Stimulated activated CD8-positive, alpha-beta memory T cell treated with anti-CD3 and anti-CD28 coated beads, Interleukin-2, amount 100 ng/mL, for 1 hour (primary cell): ENCODE measurements at places on chromosomes 16 and 17.

DNA sequence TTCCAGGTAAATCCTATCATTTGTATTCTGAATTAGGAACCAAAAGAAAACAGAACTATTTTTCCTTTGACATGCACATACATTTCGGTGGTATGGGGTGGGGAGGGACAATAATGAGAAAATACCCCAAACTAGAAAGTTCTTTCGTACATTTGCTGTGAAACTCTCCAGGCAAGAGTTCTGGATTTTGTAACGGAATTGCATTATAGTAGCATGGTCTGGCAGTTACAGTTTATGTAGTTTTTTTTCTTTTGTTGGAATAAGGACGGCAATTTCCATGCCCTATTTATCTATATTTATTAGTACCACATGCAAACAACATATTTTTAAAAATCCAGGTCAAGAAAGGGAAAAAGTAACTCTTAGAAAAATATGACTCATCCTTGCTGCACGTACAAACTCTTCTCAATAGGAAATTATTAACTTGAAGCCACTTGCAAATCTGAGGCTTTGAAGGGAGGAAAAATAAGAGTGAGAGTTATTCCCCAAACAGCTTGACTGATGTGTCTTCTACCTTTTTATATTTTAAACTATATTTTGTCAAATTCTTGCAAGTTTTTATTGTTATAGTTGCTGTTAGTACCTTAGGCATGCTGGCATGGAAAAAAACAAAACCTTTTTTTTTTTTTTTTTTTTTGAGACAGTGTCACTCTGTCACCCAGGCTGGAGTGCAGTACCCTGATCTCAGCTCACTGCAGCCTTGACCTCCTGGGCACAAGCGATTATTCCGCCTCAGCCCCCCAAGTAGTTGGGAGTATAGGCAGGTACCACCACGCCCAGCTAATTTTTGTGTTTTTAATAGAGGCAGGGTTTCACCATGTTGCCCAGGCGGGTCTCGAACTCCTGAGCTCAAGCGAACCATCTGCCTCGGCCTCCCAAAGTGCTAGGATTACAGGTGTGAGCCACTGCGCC is 69.3 kb downstream of the WWP2 start:
- DNase-seq: no peak

DNA sequence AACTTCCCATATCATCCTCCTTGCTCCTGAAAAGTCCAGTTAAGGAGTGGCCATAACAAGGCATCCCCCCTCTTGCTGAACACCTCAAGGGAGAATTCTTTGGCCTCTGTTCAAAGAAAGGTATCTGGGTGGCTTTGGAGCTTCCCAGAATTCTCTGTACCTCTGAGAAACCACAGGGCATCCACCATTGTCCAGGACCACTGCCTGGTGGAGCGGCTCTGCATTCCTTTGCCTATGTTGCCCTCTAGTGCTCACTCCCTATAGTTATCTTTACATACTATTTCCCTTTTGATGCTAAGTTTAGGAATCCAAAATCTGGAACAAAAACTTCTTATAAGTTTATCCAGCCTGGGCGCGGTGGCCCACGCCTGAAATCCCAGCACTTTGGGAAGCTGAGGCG is 30.3 kb downstream of the CHD9NB start:
- no peak for DNase-seq

GRCh38 chr17:37517881-37518280 is 28.2 kb downstream of the DUSP14 start:
- DNase-seq: no peak

GRCh38 chr17:74601944-74602572 is 10.0 kb upstream of the CD300LD start:
- no peak for DNase-seq

GRCh38 chr16:82832821-82833220 is 206.1 kb downstream of the CDH13 start:
- DNase-seq: no peak

DNA sequence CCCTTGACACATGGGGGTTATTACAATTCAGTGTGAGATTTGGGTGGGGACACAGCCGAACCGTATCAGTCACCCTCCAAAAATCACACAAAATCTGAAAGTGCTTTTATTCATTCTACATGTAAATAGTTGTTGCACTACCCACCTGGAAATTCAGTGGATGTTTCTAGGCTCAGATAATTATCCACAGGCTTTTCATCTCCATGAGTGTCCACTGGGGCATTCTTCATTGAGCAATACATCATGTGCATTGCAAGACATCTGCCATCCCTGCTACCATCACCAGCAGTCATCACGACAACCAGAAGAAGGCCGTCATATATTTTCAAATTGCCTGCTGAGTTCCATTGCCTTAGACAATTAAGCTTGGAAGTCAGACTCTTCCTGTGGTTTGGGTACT is 330.8 kb downstream of the WWOX start:
- no peak for DNase-seq

- no peak for DNase-seq
Observed at GRCh38 chr17:998111-998510, 1.2 kb downstream of the TIMM22 start.

DNA sequence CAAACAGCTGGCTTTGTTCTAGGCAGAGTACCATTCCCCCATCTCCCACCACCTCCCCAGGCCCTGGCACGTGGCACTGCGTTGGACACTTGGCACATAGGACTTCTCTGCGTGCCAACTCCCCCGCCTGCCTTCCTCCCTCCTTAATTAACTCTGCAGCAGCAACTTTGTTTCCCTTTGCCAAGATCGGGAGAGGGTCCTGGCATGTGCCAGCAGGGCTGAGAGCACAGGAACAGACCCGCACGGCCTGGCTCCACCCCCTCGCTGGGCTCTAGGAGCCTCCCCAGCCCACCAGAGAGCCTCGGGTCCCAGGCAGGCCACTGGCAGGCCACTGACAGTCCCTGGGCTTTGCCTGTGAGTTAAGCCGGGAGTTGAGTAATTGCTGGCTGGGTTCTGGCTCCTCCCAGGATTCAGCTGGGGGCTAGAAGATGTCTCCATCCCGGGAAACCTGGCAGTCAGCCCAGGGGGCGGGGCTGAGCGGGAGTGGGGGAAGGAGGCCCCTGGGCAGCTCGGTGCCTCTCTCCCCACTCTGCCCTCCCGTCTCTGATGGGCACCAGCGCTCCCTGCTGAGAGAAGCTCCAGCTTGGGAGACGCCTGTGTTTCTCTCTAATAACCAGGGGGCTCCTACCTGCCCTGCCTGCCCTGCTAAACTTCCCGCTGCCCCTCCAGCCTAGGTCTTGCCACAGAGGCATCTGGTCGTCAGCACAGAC is 224.0 kb upstream of the TNRC6C start:
- no peak for DNase-seq

DNA sequence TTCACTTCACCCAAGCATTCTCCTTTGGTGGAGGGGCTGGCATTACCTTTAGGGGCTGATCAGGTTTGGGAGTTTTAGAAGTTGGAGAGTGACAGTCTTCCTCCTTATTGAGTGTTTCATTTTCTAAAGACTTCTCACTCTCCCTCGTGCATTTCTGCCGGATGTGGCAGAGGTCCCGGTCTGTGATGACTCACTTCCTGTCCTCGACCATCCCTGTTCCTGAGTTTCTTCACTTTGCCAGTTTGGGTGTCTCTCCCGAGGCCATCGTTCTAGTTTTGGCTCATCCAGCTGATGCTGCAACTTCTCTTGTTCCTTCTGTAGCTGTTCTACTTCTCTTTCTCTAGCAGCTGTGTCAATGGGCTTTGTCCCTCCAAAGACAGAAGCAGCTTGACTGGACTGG is 104.3 kb downstream of the PHKB start:
- no peak for DNase-seq

- DNase-seq: no peak
Observed at GRCh38 chr17:68400404-68400735, 56.9 kb downstream of the WIPI1 start.

DNA sequence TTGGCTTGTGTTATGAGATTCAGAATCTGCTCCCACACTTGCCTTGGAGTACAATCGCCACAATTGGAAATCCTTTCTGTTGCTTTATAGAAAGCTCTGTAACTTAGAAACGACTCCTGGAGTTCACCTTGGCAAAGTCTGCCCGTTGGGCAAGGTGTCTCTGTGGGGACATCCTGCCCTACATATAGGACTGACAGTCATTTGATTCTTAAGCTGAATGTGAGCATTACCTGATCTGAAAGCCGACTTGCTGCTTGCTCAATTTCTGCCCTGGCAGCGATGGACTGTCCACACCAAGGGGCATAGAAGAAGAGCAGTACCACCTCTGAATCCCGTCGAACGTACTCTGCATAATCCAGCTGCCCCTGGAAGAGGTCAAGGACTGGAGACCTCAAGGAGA is 6.9 kb downstream of the TXNDC11 start:
- no peak for DNase-seq

GRCh38 chr16:53166099-53166498 is 111.3 kb downstream of the CHD9 start:
- DNase-seq: no peak

DNA sequence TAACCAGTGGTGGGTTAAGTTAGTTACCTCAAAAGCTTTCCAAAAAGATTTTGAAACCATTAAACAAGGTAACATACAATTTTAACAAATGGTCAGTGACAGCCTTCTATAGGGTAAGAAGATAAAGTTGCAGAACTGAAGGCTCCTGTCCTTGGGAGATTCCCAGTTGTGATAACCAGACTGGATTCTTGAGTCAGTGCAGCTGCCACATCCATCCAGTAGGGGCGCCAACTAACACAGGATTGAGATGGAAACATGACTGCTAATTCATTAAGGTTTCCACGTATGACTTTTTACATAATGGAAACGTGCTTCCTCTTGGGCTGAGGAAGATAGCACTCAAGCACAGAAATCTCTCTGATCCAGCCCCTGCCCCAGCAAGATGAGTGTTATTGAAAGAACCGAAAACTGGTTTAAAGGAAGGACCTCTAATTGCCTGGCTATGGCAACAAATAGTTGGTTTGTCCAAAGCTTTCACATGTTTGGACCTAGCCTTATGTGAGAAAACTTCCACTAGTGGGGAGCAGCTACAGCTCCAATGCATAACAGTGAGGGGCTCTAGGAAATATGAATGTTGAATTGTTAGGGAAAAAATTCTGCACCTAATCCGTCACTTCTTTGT is 269.8 kb upstream of the MYOCD start:
- no peak for DNase-seq

GRCh38 chr17:81191646-81192045 is 25.6 kb upstream of the AATK start:
- DNase-seq: no peak

GRCh38 chr17:8918807-8919465 is 46.6 kb downstream of the PIK3R5 start:
- DNase-seq: no peak

DNA sequence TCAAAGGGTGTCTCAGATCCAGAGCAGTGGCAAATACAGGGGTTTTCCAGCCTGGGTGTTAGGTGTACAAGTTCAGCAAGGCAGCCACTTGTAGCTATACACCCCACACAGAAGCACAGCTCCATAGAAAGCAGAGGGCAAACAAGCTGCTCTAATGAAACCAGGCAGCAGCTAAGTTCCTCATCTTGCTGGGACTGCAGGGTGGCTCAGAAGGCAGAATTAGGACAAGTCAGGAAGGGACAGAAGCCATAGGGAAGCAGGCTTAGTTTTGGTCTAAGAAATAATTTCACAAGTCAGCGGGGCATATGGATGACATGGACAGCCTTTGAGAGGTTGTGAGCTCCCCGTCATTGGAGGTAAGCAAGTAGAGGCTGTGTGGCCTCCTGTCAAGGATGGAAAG is 23.7 kb downstream of the CNGB1 start:
- DNase-seq: no peak

DNA sequence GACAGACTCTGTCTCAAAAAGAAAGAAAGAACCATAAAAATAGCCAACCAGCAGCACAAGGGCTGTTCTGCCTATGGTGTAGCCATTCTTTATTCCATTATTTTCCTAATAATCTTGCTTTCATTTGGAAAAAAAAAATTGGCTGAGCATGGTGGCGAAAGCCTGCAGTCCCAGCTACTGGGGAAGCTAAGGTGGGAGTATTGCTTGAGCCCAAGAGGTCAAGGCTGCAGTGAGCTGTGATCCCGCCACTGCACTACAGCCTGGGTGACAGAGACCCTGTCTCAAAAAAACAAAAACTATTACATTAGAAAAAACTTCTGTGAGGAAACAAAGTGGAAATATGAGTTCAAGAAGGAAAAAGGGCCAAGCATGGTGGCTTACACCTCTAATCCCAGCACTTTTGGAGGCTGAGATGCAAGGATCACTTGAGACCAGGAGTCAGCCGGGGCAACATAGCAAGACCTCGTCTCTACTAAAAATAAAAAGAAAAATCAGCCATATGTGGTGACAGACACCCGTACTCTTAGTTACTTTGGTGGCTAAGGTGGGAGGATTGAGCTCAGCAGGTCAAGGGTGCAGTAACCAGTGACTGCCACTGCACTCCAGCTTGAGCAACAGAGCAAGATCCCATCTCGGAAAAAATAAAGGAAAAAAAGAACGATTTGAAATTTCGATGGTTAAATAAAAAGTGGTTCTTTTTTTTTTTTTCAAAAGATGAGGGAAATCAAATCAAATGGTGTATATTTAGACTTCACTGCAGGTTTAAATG is 2.5 kb downstream of the DCAKD start:
- DNase-seq: no peak

DNA sequence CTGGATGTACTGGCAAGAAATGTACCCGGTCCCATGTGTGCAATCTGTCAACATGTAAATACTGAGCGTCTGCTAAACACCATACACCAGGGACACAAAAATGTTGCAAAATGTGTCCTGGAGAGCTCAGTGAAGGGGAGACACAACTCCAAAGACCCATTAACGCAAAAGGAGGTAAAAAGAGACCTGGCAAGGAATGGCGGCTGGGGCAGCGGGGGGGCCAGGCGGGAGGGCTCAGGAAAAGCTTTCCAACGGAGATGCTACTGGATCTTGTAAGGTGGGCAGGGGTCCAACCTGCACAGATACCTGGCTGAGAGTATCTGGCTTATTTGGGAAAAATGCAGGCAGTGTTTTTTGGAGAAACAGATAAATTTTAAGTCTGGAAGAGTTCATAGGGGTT is 40.7 kb downstream of the ADCY9 start:
- no peak for DNase-seq

- DNase-seq: no peak
Observed at GRCh38 chr17:66985338-66986237, 21.1 kb downstream of the CACNG4 start.

DNA sequence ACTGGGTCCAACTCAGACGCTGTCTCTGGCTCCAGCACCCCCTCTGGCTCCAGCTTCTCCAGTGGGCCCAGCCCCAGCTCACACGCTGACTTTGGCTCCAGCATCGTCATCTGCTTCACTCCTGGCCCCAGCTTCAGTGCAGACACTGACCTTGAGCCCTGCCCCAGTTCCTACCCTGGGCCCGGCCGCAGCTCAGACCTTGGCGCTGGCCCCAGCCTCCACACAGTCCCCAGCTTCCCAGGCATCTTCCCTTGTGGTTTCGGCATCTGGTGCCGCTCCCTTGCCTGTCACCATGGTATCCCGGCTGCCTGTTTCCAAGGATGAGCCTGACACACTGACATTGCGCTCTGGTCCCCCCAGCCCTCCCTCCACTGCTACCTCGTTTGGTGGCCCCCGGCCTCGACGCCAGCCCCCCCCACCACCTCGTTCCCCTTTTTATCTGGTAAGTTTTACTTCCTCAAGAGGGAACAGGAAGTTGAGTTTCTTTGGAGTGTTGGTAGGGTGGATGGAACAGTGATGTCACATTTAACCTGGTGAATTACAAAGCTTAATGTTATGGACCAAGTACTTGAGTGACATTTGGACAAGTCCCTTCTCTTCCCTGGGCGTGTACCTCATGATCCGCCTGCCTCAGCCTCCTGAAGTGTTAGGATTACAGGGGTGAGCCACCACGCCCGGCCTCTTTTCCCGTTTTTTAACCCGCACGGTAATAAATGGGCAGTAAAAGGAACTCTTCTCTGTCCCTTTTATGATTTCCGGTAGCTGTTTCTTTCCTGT is 23.4 kb upstream of the PHKG2 start:
- DNase-seq: no peak
